AG04449 (cell line): ENCODE measurements at places on chromosomes 7 and 10.

- DNase-seq: no peak
These were observed 93.5 kb downstream of the VWC2 start for GRCh38 chr7:49866910-49867309.

- DNase-seq: no peak
These were observed 198.2 kb downstream of the EBF3 start for GRCh38 chr10:129765664-129766550.

GRCh38 chr10:36888925-36889573 lies 236.3 kb upstream of the ANKRD30A start:
- DNase-seq: no peak

DNA sequence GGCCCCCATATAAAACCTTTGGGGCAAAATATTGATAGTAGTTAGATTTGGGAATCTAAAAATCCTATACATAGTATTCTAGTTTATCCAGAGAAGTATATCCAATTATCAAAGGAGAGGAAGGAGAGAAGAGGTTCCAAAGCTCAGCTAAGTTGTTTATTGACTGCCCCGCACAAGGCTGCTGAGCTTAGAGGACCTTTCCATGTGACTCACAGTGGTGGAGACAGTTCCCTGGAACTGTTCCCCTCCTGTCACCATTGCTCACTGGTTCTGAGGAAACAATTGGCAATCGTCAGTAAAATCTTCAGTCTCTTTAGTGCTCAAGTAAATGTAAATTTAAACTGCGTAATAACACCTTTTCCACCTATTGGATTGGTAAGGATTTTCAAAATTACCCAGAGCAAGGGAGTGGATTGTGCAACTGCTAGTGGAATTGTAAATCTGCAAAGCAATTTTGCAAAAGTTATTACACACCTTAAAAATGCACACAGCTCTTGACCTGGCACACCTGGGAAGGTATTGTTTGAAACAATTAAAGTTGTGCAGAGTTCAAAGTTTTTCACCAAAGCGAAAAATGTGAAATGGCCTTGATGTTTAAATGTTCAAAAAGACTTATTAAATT lies 63.1 kb downstream of the EEPD1 start:
- no peak for DNase-seq

GRCh38 chr10:116403740-116404250 lies 23.9 kb upstream of the PNLIPRP3 start:
- DNase-seq: no peak

DNA sequence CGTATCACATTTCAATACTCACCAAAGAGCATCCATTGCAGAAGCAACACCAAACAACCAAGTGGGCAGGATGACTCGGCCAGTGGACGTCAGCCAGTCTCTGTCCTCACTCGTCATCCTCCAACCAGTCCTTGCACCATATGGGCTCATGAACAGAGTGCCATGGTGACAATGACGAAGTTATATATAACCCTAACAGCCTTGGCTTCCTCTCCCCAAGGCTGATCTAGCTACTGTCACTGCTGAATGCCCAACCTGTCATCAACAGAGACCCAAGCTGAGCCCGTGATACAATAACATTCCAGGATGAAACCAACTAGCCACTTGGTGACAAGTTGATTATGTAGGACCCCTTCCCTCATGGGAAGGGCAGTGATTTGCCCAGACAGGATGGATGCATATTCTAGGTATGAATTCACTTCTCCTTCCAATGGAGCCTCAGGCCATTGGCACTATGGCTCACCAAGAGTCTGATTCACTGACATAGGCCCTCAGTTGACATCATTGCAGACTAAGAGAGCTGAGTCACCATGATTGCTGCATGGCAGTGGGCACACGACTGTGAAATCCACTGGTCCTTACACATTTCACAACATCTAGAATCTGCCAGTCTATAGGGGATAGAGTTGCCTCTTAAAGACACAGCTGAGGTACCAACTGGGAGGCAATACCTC lies 26.3 kb upstream of the PPIF start:
- DNase-seq: no peak

GRCh38 chr7:67683628-67684027 lies 687.0 kb downstream of the TYW1 start:
- DNase-seq: no peak

GRCh38 chr7:142594078-142594477 lies 155.2 kb upstream of the PRSS1 start:
- no peak for DNase-seq

DNA sequence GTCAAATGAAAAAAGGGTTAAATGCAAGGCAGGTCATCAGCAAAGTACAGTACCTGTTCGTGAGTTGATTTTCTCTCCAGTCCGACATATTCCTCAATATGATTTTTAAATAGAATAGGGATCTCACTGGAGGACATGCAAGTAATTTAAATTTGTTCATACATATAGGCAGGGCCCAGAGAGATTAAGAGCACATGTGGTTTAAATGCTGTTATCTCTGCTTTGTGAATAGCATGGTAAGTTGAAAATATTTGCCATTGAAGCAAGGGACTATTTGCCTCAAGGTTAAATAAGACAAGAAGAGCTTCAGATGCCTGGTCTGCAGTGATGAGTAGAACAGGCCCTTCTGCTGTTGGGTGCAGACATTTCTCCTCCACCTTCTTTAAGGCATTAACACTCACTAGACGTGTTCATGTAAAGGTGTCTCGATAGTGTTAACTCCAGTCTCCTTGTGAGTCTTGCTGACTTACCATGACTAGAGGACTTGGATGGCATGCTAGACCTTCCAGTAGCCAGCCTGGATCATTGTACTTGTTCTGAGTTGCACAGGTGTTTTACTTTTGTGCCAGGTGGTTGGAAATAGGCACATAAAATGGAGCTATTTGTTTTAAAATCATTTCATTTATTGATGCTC lies 15.6 kb upstream of the AKR1C3 start:
- no peak for DNase-seq

DNA sequence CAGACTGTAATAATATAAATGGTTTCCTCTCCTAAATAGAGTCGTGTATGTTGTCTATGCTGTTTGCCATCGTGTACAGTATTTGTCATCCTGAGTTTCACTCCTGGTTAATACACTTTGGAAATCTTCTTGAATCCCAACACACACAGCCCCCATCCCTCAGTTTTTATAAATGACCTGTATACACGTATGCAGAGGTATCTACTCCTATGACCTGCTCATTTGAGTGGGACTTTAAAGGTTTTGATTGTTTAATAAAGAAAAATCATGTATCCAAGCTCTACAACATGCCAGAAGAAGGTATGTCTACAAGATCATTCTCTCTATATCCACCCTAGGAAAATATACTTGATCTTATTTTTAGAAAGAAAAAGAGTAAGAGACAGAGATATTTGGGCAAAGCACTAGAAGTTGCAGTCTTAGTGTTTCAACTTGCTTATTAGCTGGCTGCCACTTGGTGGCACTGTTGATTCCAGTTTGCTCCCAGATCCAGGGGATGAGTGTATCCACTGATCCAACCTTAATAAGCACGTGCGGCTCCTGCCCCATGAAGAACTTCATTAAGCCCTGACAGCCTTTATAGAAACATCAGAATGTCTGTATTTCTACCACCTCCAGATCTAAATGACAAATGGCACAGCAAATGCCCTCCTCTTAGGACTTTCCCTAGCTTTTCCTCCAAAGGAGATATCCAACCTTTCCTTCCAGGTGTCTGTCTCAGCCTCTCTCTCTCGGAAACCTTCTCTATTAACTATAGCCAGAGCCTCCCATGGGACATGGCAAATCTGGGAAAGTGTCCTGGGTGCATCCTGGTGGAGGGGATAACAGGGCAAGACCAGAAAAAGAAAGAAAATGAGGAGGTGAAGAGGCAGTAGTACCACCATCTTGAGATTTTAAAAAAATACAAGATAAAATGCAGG lies 181.6 kb upstream of the NEBL start:
- no peak for DNase-seq

- no peak for DNase-seq
These were observed 286.8 kb upstream of the KLF14 start for GRCh38 chr7:131020759-131021261.

- DNase-seq: no peak
These were observed 352.2 kb downstream of the PRPF18 start for GRCh38 chr10:13938950-13939349.
